Activated T-helper 2 cell treated with anti-CD3 and anti-CD28 coated beads, Interferon-gamma antibody, Interleukin-2, Interleukin-4, amounts not matched to agents 10 μg/mL and 5 μg/mL and 100 μg/mL, durations not matched to agents 14 hours and 24 hours and 36 hours (primary cell): ENCODE measurements at places on chromosomes 5 and 9.
A peak's percentile ranks its signal among the peaks of the same experiment; 100 is the strongest.

DNA sequence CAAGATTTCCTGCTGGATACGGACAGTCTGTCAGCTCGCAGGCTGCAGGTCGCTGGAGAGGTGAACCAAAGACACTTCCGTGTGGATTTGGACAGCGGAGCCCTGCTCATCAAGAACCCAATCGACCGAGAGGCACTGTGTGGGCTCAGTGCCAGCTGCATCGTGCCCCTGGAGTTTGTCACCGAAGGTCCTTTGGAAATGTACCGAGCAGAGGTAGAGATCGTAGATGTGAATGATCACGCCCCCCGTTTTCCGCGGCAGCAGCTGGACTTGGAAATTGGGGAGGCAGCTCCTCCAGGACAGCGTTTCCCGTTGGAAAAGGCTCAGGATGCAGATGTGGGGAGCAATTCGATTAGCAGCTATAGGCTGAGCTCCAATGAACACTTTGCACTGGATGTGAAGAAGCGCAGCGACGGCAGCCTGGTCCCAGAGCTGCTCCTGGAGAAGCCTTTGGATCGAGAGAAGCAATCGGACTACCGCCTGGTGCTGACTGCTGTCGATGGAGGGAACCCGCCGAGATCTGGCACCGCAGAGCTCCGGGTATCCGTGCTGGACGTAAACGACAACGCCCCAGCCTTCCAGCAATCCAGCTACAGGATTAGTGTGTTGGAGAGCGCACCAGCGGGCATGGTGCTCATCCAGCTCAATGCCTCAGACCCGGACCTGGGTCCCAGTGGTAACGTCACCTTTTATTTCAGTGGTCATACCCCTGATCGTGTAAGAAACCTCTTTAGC, 658 bp downstream of the PCDHGC4 start:
- H3K36me3 ChIP-seq = no peaks in the 10 kb centered on the region
- no peak for DNase-seq
- no peak overlapping the region for H3K27ac ChIP-seq

DNA sequence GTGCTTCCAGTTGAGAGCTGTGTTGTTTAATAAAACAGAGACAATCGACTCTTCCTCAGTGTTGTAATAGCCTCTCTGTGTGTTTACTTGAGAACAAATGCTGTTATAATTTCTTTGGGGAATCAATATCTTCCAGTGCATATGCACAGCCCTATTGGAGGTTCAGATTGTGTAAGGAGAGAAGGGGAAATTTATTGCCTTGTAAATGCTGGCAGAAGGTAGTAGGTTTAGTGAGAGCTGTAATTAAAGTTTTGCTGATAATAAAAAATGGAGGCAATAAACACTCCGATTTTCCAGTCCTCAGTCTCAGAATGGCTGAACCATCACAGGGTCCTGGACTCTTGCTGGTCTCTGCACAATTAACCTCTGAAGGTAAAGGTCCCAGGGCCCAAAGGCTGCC, 128.3 kb downstream of the C5orf15 start:
- H3K36me3 ChIP-seq = no peaks in the 10 kb centered on the region
- peaks cover 3% of the 10 kb centered on the region for H3K4me1 ChIP-seq
- H3K27me3 ChIP-seq = peaks cover 17% of the 10 kb centered on the region
- no peak for DNase-seq

GRCh38 chr5:160496784-160497183, 75.1 kb downstream of the PTTG1 start:
- H3K27ac ChIP-seq = peak overlapping the region; percentile 75
- H3K4me1 ChIP-seq = peaks cover 42% of the 10 kb centered on the region
- no peaks in the 10 kb centered on the region for H3K27me3 ChIP-seq
- H3K4me3 ChIP-seq = no peak overlapping the region

DNA sequence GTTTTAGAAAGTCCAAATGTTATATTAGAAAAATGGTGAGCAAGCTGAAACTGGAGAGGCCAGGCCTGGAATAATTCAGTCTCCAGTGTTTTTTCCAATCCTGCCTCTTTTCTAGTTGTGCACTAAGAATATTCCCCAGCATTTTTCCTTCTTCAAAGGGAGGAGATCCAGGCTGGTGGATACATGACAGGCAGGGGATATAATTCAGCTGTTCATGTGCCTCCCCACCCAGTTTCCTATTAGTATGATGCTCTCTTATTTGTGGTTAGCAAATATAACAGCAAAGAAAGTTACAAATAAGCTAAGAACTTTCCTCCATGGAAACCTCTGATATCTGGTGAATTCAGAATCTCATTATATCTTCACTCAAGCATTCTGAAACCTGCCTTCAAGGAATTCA, 216.4 kb downstream of the TARS1 start:
- H3K27me3 ChIP-seq = no peaks in the 10 kb centered on the region
- H3K4me3 ChIP-seq = no peak overlapping the region
- no peak overlapping the region for H3K27ac ChIP-seq
- no peaks in the 10 kb centered on the region for H3K36me3 ChIP-seq
- no peaks in the 10 kb centered on the region for H3K4me1 ChIP-seq

DNA sequence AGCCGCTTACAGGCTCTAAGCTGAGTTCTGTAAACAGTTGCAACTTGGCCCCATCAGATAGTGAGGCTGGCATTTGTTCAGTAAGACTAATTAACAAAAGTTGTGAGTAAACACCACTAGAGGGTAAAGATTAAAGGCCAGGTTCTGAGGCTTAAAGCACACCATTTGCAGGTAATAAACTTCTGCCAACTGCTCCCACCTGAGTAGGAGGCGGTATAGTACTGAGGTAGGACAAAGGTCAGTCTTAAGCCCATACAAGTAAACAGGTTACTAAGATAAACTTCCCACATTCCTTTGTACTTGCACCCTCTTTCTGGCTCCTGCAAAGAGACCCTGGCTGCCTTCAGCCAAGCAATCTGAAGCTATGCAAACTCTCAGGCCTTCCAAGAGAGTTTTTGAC, 419.6 kb downstream of the DNAH5 start:
- H3K36me3 ChIP-seq = no peaks in the 10 kb centered on the region
- DNase-seq = no peak
- H3K4me3 ChIP-seq = no peak overlapping the region
- H3K27me3 ChIP-seq = no peaks in the 10 kb centered on the region
- no peaks in the 10 kb centered on the region for H3K4me1 ChIP-seq
- no peak overlapping the region for H3K27ac ChIP-seq

GRCh38 chr5:181170996-181171395, 23.6 kb downstream of the OR2V2 start:
- H3K4me1 ChIP-seq = peaks cover 46% of the 10 kb centered on the region
- peaks cover 31% of the 10 kb centered on the region for H3K27me3 ChIP-seq
- no peaks in the 10 kb centered on the region for H3K36me3 ChIP-seq
- no peak for DNase-seq
- H3K27ac ChIP-seq = no peak overlapping the region
